ENCODE measurements at places on chromosomes 1 and 21.
A peak's percentile ranks its signal among the peaks of the same experiment; 100 is the strongest.

DNA sequence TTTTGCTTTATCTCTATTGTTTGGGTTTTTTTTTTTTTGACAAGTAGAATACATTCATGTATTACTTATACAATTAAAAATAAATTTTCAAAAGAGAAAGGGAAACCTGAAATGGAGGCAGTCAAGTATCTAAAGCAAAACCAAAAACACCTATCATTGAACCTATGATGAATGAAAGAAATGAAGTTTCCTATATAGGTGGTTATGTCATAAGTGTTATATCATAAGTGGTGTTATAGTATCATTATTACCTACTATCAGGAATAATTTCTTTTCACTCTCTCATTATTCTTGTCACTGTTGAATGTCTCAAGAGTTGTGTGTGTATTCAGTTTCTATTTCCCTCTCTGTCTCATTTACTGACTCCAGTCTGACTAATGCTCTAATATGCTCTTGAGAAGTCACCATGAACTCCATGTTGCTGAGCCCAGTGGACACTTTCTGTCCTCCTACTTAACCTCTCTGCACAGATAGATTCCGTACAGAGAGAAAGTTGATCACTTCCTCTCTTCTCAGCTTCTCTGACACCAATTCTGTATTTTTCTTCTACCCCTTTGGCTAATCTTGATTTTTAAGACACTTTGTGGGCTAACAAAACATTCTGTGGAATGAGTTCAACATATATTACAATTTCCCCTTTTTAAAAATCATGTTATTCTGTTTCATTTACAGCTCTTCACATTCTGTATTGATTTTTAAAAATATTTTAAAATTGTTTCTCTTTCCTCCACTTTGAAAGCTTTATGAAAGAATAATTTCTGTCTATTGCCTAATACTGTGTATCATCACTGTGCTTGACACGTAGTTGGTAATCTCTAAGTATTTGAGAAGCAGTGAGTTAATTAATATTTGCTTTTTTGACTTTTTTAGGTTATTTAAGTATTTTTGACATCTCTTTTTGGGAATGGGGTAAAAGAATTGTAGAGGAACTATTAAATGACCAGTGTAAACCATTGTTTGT, 50.1 kb downstream of the RASAL2 start:
- no peak for DNase-seq

GRCh38 chr1:30005972-30006619, 717.3 kb downstream of the MATN1 start:
- DNase-seq = no peak

DNA sequence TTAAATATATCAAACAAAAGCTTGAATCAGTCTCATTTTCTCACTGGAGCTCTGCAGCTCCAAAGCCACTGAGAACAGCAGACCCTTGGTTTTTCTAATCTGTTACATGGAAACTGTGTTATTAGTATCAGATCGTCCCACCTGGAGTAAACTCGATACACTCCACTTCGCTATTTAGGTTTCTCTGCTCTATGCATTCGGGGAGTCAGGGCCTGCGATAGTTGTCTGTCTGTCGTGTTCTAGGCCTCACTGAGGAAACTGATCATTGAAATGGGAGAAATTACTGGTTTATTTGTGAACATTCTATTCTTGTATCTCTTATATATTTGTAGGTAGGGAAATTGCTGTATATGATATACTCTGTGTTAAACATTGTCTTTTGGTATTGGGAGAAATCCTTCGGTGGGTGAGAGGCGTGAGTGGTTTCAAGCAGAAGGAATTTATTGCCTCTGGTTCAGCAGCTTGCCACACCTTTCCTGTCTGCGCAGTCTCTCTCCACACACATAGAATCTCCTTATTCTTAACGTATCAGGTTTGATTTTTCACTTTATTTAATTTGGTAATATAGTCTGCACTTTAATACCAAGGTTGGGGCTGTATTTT, 8.5 kb downstream of the PRDM2 start:
- DNase-seq = no peak

- DNase-seq = no peak
Observed at GRCh38 chr1:5905436-5905835, 86.8 kb downstream of the NPHP4 start.

GRCh38 chr1:231630558-231631205, 4.1 kb downstream of the DISC1 start:
- DNase-seq = no peak

DNA sequence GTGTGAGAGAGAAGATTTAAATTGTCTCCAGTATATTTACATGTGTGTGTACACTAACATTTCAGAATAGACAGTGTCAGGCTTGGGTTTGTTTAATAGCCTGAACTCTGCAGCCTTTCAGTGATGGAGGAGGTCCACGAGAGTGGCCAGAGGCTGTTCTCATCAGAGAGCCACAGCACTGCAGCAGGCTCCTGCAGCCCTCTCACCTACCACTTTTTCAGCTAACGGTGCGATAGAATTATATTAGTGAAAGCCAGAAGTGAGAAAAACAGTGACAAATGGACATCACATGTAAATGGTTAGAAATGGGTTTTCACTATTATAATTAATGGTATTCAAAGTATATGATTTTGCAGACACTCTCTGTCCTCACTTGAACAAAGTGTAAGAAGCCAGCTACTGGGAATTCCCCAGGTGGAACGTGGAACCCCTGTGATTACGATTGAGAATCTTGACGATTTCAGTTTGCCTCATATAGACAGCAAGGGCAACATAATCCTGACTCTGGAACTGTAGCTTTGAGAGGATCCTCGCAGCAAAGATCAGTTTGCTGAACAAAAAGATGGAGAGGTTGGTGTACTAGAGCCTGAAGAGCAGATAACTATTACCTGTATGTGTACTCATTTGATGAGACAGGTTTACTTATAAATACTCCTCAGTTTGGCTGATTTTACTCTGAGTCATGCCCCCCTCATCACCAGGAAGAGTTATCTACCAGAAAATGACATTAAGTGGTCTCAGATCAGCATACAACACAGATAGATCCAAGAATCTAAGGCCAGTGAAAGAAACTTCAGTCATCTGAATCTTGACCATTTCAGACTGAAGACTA, 31.4 kb downstream of the IFI16 start:
- no peak for DNase-seq

- DNase-seq = no peak
Observed at GRCh38 chr1:48000883-48001282, 3.7 kb upstream of the TRABD2B start.

DNA sequence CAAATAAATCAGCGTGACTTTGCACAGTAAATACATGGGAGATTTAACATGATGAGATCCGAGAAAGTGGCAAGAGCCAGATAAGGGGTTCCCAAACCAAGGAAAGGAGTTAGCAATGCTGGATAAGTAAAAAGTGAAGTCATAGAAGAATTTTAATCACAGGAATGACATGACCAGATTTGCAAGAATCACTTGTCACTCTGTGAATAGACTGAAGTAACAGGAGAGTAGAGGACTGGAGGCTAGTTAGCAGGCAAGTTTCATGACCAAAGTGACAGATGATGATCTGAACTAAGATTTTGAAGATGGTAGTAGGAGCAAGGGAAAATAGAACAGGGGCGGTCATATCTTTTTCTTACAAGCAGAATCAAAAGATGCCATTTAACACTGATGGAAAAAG, 8.4 kb downstream of the CFH start:
- DNase-seq = no peak

- no peak for DNase-seq
Observed at GRCh38 chr1:65698590-65698989, 94.1 kb upstream of the PDE4B start.

DNA sequence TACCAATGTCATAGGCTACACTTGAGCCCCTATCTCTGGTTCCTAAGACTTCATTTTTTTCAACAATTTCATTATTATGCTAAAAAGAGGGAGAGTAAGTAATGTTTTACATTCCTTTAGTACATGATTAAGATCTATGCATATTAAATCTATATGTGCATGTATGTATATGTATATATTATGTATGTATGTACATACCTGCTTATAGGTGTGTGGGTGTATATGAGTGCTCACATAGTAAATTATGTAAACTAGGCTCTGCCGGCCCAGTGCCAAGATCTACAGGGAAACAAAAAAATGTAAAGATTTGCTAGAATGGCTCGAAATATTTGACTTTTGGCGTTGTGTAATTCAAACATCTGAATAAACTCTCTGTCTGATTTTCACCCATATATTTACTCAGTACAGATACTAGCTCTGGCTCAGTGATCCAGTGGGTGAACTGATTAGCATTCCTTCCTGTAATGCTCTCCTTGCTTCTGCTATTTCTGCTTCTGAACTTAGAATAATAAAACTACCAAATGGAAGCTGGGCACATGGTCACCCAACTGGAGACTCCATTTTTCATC, 113.1 kb upstream of the FGGY start:
- DNase-seq = no peak

- DNase-seq = no peak
Observed at GRCh38 chr1:107976431-107976830, 11.5 kb upstream of the VAV3 start.

DNA sequence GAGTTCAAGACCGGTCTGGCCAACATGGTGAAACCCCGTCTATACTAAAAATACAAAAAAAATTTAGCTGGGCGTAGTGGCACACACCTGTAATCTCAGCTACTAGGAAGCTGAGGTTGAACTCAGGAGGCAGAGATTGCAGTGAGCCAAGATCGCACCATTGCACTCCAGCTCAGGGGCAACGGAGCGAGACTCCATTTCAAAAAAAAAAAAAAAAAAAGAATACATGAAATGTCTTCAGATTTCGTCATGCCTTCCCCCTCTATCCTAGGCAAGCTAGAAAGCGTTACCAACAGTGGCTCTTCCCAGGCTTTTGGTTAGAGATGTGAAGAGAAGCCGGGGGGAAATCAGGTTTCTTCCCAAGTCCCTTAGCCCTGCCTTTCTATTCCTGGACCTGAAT, 3.6 kb downstream of the TFF1 start:
- DNase-seq = no peak

GRCh38 chr21:22343721-22344120, 1345.5 kb downstream of the NCAM2 start:
- no peak for DNase-seq

GRCh38 chr1:199551967-199552565, 475.4 kb upstream of the NR5A2 start:
- DNase-seq = peak; percentile 23

- no peak for DNase-seq
Observed at GRCh38 chr21:25215698-25216384, 391.4 kb downstream of the MRPL39 start.

GRCh38 chr21:38980416-38981313, 174.9 kb downstream of the ETS2 start:
- no peak for DNase-seq

DNA sequence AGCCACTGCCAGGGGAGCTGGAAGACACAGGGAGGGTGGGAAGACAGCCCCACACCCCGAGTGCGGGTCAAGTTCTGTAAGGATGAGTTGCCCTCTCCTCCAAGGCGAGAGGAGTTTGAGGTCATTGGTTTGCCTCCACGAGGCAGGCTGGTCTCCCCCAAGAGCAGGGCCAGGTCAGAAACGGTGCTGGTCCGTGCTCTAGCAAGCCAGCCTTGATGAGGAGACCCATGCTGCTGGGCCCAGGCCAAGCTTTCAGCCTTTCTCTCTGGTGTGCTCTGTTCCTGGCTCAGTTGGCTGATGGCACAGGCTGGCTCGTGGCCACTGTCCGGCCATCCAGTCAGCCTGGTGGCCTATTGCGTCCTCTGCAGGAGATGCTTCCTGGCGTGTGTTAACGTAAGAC, 12.0 kb upstream of the PCBP3 start:
- no peak for DNase-seq

- no peak for DNase-seq
Observed at GRCh38 chr1:36091141-36091540, 2.4 kb downstream of the ADPRS start.

DNA sequence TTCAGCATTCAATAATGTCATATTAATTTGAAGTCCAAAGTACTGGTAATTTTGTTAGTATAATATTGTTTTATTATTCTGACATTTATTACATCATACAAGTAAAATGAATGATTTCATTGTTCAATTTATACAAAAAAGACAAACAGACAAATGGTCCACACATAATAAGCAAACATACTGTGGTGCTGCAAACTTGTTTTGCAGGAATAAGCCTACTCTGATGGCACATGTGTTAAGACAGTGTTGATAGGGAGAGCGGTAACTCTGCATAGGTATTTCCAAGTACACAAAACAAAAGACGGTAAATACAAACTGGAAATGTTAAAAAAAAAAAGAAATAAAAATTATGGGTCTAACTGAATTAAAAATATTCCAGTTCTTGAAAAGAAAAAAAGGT, 59.7 kb upstream of the DPYD start:
- no peak for DNase-seq

DNA sequence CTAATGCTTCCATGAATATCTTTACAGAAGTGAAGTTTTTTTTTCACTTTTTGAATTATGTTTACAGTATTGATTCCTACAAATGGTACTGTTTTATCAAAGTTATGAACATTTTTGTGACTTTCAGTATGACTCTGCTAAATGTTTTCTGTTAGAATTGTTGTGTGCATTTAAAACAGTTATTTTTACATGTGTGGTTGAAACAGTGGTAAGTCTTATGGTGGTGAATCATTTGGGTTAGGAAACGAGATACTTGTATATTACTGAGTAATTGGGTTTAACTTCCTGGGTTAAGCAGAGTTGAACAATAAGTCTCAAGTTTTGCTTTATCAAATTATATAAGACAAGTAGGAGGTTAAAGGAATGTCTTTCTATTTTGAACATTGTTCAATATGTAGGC, 66.8 kb downstream of the VPS13D start:
- DNase-seq = no peak

DNA sequence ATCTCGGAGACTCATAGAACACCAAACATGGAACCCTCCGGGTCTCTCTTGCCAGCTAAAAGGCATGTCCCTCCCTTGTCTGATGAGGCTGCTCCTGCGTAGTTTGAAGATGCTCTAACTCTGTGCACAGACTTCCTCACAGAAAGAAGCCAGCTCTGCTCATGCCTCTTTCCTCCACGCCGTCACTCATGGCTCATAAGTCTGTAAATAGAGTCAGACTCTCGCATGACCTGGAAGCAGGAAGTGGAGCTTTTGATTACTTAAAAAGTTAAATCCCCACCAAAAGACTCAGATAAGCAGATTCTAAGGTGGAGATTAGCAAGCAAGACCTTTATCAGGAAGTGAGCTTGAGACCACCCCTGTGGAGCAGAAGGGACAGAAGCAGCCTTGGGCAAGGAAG, 171.6 kb downstream of the TRIM33 start:
- no peak for DNase-seq

GRCh38 chr1:70895531-70895930, 152.1 kb downstream of the PTGER3 start:
- DNase-seq = no peak

GRCh38 chr1:219906924-219907771, 21.2 kb downstream of the SLC30A10 start:
- no peak for DNase-seq

- peak; percentile 14 for DNase-seq
Observed at GRCh38 chr1:84972377-84972987, 24.4 kb downstream of the MCOLN2 start.

DNA sequence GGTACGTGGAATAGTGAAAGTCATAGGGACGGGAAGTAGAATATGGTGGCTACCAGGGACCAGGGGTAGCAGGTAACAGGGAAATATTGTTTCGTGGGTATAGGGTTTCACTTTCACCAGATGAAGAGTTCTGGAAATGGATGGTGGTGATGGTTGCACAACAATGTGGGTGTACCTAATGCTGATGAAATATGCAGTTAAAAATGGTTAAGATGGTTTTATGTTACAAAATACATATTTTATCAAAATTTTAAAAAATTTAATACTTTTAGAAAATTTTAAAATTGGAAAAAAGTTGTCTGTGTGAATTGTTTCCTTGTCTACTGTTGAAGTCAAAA, 55.5 kb upstream of the TLR5 start:
- DNase-seq = no peak

GRCh38 chr1:78640462-78640861, 9.2 kb upstream of the IFI44 start:
- DNase-seq = no peak

GRCh38 chr1:119554183-119554582, 47.2 kb downstream of the HSD3B1 start:
- DNase-seq = no peak

Measured in CD4-positive, alpha-beta T cell treated with Interleukin-1 beta for 1 hour (primary cell).